Stimulated activated CD8-positive, alpha-beta memory T cell treated with anti-CD3 and anti-CD28 coated beads, Interleukin-2, amount 100 ng/mL, for 48 hours (primary cell): ENCODE measurements at places on chromosomes 13 and 19.

GRCh38 chr13:112114391-112114790 is 47.4 kb downstream of the SOX1 start:
- no peak for DNase-seq

GRCh38 chr13:67986234-67986633 is 756.1 kb upstream of the PCDH9 start:
- no peak for DNase-seq

DNA sequence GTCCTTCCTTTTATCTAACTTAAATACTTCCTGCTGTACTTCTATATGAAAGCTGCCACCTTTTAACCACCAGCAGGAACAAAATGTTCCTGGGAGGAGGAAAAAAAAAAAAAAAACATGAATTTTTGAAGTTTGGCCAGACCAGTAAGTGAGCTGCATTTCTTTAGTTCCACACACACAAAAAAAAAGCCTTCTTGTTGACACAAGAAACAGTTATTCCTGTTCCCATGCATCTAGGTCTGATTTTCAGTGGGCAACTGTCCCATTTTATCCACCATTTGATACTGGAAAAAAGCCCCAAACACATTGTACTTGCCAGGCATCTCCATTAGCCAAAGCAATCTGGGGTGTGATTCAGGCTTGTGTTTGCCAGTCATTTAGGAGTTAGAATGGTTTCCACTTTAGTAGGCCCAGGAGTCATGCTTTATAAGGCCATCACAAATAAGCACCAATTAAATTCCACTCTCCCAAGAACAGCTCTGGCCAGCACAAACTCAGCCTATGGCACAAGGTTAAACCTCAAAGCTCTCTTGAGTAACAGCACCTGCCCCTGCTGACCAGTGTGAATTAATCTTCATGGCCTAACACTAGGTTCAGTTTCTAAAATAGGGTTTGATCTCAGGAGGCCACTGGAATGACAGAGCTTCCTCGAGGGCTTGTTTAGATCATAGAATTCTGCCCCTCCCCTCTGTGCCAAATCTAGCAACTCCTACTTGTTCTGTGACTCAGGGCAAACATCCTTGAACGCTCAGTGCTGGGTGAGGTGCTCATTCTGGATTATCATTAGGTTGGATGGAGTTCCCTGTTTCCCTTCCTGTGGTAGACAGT is 67.1 kb downstream of the NUFIP1 start:
- no peak for DNase-seq

GRCh38 chr13:93289053-93289452 is 62.4 kb downstream of the GPC6 start:
- no peak for DNase-seq

DNA sequence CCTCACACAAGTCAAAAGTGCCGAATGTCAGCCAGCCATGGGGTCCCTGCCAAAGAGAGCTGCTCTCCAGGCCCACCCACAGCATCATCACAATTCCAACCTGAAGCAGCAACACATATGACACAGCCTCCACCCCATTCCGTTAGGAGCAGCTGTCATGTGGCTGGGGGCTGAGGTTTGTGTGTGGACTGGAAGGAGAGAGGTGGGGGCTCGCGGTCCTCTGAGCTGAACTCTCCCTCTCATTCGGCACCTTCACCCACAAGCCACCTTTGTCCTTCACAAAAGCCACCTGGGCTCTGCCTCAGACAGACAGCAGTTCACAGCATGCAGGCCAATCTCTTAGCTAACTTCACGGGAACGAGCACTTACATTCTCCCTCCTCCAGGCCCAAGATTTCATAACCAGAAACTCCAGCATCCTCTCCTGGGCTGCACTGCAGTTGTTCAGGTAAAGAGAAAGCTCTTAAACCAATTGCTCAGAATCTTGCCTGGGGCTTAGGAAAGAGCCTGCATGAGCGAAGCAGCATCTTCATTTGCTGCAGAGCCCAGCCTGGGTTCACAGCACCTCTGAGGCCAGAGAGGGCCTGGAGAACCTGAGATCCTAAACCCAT is 7.2 kb downstream of the RAB20 start:
- no peak for DNase-seq

- no peak for DNase-seq
Measured at GRCh38 chr13:25241007-25241406, 46.3 kb downstream of the MTMR6 start.

DNA sequence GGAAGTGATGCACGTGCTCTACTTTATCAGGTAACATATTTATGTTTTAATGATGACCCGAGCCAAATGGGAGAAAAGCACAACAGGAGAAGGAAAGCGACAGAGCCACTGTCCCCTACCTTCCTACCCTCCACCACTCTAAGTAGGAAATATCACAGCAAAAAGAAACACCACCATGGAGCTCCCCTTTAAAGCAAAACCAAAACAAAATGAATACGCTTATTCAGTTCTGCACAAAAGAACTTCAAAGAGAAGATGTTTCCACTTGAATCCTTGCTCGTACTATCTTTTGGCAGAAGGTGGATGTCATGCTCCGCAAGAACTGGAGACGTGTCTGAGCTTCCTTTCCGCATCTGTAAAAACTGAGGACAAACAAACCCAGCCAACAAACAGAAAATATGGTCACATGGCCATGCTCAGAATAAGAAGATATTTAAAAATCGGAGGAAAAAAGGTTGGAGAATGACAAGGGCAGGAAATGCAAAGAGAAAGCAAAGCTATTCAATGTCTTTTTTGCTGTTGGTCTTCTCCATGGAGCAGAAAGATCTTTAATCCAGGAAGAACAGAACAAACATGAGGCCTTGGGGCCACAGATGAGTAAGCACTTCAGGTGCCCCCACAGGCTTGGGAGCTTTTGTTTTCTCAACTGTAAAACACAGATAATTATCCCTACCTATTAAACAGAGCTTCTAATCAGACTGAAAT is 19.5 kb downstream of the N4BP2L1 start:
- no peak for DNase-seq

GRCh38 chr19:47469719-47470118 is 2.0 kb downstream of the SLC8A2 start:
- no peak for DNase-seq

DNA sequence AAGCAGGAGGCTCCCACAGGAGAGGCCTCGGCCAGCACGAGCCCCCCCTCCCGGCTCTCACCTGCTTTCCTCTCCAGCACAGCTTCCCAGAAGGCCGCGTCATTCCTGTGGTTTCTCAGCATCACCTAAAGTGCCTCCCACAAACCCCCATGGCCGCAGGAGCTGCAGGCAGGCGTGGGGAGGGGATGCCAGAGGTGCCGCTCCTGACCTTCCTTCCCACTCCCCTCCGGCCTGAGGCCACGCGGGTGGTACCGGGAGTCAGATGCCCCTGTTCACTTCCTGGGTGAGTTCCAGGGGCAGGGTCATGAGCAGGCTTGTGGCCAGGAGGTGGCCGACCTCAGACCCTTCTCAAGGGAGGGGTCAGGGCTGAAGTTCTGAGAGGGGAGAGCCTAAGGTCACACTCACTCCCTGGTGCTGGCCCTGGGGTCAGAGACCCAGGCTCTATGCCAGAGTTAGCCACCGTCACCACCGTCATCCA is 14.4 kb upstream of the NPAS1 start:
- no peak for DNase-seq

- DNase-seq = no peak
Measured at GRCh38 chr13:113186061-113186900, 22.2 kb downstream of the PCID2 start.

DNA sequence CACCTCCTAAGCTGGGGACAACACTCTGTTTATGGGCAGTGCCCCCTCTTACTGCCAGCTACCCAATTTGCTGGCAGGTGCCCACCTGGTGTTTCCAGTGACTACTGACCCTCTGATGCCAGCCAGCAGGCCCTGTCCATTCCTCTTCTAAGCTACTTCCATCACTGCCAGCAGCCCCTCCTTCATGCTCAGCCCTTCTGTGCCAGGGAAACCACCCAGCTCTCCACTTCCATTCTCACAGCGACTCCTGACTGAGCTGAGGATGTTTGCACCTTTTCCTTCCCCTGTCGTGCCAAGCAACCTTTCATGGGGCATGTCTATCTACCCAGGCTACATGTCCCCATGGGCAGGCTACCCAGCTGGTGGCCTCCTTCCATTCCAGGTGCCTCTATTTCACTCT is 24.0 kb upstream of the ZNF492 start:
- DNase-seq = no peak

DNA sequence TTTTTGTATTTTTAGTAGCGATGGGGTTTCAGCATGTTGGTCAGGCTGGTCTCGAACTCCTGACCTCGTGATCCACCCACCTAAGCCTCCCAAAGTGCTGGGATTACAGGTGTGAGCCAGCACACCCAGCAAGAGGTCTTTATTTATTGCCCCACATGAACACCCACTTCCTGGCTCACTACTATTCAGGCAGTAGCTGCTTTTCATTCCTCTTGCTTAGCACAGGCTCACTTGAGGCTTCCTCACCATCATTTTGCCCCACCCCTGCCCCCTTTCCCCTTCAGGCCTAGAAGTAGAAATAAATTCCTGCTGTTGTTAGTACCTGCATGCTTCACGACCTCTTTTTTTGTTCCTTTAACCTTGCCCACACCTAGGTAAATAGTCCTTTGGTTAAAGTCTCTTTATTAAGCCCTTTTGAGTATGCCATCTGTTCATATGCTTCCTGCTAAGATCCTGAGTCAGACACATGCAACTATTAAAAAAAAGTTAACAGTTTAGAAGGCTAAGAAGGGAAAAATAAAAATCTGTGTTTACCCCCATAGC is 33.5 kb upstream of the ITM2B start:
- DNase-seq = no peak

DNA sequence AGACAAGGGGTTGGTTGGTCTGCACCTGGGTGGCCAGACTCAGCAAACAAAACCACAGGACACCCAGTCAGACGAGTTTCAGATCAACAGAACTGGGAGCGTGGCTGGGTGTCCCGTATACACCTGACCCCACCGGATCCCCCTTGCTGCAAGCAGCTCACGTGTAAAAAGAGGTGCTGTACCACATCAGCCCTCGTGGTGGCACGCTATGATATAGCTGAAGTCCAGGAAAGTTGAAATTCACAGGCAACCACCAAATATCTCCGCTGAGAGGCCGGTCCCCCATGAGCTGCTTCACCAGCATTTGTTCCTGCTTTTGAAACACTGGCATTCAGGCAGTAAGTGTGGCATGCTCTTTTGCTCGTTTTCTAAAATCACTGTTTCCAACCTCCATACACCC is 92.3 kb downstream of the TUBA3C start:
- DNase-seq = no peak

GRCh38 chr13:40220299-40220935 is 446.0 kb downstream of the FOXO1 start:
- DNase-seq = no peak

- no peak for DNase-seq
Measured at GRCh38 chr13:41970918-41971317, 10.0 kb upstream of the VWA8 start.

- DNase-seq = no peak
Measured at GRCh38 chr13:75790198-75790970, 154.3 kb downstream of the LMO7 start.

- no peak for DNase-seq
Measured at GRCh38 chr13:38670627-38671026, 16.2 kb upstream of the FREM2 start.

DNA sequence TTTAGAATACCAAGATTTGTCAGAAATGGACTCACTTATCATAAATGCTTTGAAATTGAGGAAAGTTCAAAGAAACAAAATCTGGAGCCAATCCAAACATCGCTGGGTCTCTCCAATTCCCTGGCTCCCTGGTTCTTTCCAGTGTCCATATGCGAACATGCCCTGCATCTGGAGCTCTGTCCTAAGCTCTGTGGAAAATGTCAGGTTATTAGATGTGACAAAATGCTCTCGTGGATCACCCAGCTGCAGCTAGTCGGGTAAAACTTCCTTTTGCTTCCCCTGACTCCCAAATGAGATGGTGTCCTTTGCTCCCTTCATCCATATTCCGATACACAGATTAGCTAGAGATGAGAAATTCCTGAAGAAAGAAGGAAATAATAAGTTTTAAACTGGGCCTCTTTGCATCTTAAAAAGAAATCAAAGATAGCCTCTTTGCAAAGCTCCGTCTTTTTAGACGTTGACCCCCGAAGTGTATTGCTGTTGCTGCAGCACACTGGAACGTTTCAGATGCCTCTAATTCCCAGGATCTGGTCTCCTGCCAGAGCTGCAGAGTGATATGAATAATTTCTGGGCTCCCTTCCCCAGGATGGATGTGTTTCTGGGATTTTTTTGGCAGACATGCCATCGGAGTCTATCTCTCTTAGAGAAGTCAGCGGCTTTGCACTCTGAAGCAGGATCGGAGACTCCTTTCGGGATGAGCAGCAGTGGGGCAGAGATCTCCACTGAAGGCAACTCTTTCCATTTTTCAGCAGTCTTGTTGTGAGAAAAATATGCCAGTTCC is 102.9 kb downstream of the TEX26 start:
- DNase-seq = no peak
